Hippocampal formation (tissue), 2 donors: ENCODE measurements at places on chromosomes 16 and 17.

- no peak for DNase-seq
Observed at GRCh38 chr16:12087901-12088421, 111.4 kb downstream of the SNX29 start.

- DNase-seq, result no peak
Observed at GRCh38 chr16:48617104-48617705, 7.2 kb upstream of the N4BP1 start.

DNA sequence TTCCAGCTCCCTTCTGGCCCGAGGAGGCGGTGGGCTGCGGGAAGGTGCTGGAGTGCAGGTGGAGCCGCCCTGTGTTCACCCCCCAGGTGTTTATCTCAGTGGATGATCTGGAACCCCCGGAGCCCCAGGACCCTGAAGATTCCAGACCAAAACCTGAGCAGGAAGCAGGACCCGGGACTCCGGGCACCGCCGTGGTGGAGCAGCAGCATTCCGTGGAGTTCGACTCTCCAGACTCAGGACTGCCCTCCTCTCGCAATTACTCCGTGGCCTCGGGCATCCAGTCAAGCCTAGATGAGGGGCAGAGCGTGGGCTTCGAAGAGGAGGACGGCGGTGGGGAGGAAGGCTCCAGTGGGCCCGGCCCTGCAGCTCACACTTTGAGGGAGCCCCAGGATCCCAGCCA, 25.5 kb downstream of the MNT start:
- DNase-seq, result no peak

GRCh38 chr17:67248291-67248690, 3.3 kb upstream of the HELZ start:
- no peak for DNase-seq

DNA sequence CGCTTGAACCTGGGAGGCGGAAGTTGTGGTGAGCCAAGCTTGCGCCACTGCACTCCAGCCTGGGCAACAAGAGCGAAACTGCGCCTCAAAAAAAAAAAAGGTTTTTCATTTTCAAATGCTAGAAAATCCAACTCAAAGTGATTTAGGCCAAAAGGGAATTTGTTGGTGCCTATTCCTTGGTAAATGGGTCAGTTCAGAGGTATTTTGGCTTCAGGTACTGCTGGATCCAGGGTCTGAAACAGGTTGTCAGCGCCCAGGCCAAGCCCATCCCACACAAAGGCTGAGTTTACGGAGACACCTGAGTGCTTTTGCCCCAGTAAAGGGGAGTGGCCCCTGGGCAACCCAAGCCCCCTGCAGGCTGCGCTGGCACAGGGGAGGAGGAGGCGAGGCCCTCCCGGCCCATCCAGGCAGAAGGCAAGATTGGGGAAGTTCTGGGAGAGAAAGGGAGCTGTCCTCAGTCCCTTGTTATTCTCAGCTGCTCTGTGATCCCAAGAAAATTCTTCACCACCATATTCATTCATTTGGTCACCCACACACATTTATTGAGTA, 8.5 kb upstream of the JPH3 start:
- no peak for DNase-seq

DNA sequence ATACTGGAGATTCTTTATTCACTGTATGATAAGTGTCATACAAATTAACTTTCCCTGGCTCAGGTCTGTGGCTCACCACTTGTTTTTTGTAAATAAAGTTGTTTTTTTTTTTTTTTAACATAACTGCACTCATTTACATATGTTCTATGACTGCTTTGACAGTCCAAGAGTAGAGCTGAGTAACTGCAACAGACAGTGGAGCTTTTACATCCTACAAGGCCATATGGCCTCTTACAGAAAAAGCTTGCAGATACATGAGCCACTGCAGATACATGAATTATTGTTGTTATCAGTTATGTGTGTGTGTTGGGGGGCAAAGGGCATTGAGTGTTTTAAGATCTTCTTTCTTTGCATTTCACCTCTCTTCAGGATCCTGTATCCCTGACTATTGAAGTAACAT, 311.7 kb downstream of the BCAS3 start:
- no peak for DNase-seq
